ENCODE measurements at places on chromosomes 11 and 22.

DNA sequence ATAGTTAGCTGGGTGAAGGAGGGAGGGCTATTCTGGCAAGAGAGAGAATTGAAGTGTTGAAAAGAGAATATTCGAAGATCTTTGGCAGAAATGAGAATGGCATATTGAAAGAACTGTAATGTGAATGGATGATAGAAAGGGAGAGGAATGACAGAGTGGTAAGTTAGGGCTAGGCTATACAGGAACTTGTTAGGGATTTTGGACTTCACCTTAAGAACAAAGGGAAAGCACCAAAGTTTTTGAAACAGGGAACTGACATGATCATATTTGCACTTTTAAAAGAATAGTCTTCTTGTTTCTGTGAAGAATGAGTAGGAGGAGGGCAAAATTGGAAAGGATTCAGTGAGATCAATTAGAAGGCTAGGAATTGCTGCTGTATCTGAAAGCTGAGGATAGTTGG lies 119.3 kb downstream of the METTL15 start:
- DNase-seq = no peak

DNA sequence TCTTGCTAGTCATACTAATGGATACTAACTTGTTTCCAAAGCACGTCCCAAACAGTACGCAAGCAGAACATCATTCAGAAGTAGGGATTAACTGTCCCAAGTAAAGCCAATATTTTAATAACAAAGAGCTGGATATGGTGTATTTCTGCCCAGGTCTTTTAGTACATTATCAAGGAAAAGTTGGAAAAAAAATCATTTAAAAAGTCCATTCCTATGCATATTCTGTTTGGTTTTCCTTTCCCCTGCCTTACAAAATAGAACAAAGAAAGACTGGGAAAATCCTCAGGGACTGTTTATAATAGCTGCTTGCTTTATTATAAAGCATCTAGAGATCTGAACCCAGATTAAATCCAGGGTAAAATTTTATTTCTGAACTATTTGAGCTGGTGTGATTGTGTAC lies 83.9 kb downstream of the UVRAG start:
- no peak for DNase-seq

- DNase-seq = no peak
These were observed 55.1 kb upstream of the CLDN5 start for GRCh38 chr22:19579115-19579811.

GRCh38 chr11:122242731-122243130 lies 126.7 kb upstream of the BLID start:
- peak; percentile 42 for DNase-seq

DNA sequence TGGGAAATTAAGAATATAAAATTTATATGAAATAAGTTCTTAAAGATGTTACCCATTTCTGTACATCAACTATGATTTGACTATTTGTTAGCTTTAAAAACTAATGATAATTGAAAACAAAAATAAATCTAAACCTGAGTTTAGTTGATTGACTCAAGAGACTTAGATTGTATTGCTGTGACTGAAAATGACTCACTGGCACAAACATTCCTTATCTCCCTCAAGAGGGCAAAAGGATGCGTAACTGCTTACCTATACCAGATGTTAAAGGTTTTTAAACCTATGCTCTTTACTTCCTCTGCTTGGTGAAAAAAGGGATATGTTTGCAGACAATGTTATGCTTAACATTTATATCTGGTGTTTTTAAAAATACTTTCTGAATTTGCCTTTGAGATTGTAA lies 30.3 kb downstream of the ATM start:
- DNase-seq = no peak

GRCh38 chr11:34166806-34167740 lies 61.6 kb downstream of the NAT10 start:
- DNase-seq = no peak

- DNase-seq = no peak
These were observed 783.6 kb downstream of the ETS1 start for GRCh38 chr11:127803755-127804154.

DNA sequence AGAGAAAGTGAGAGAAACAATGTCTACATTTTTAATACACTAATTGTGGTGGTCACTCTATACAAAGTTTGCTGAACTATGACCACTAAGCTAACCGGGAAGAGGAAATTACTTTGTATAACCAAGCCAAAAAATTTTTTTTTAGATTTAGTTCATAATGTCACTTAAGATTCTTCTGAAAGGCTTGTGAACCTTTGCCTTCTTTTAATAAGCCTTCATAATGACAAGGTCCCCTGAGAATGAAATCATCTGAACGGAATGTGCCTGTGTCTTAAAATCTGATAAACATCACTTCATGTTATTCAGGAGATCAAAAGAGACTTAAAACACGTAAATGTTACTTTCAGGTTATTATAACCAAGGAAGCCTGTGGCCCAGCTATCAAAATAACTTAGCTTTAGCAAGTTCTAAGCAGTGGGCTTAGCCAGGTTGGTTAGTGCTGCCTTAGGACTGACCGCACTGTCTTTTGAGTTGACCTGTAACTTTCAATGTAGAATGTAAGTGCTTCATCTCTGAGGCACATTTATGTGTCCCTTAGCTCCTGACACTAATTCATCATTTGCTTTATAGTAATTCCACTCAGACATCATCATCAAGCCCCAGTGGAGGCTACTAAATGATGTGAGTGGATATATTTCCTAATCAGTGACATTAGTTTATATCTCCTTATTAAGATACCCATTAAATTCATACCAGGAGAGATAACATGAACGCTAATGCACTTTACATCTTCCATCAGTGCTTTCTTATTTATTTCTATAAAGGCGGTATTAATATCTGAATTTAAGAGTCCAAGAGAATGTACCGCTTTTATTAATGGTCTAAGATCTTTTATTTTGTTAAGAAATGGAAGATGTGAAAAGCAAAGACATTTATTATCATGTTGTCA lies 122.5 kb downstream of the WNT11 start:
- no peak for DNase-seq

DNA sequence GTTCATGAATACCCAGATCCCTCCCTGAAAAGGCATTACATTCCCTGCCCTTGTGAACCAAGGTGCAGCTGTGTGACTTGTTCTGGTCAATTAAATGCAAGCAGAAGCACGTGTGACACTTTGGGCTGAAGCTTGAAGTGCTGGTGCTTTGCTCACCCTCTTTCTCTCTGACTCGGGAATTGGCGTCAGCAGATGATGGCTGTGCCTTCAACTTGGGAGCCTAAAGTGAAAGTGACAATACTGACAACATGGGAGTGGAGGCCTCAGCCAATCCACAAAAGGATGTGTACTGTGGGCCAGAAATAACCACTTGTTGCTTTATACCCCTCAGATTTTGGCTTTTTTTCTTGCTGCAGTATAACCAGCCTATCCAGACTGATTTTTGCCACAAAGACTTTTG lies 148.3 kb upstream of the THY1 start:
- peak; percentile 46 for DNase-seq

DNA sequence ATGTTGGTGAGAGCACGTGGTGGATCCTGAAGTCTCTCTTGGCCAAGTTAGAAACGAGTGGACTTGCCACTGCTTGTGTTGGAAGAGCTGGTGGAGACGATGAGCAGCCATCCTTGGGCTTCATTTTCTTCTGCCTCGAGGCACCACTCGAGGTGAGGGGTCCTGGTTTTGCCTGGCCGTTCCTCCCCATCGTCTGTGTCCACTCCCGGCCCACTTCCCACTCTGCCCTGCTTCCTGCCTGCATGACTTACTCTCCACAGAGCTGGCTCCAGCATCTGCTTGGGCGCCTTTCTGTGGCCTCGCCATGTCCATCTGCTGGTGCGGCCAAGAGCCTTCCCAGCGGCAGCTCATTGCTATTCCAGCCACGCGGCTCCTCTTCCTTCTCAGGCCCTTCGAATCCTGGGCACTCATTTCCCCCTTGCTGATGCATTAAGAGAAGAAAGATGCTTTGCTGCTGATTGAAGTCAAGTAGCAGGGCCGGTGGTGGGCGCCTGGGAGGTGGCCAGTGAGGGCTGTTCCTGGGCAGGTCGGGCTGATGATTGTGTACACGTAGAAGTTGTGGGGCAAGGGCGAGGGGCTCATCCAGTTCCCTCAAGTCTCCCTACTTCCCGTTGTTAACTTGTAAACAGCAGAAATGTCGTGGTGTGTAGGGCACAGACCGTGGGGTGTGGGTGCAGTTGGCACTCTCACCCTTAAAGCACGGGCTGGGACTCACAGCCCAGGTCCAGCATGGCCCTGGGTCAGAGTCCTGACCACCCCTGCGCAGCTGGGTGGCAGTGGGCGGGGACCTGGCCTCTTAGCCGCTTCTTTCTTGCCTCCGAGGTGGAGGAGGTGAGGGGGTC lies 292.0 kb downstream of the TBC1D22A start:
- DNase-seq = no peak

- DNase-seq = no peak
These were observed 127.0 kb upstream of the SERPIND1 start for GRCh38 chr22:20646906-20647305.

DNA sequence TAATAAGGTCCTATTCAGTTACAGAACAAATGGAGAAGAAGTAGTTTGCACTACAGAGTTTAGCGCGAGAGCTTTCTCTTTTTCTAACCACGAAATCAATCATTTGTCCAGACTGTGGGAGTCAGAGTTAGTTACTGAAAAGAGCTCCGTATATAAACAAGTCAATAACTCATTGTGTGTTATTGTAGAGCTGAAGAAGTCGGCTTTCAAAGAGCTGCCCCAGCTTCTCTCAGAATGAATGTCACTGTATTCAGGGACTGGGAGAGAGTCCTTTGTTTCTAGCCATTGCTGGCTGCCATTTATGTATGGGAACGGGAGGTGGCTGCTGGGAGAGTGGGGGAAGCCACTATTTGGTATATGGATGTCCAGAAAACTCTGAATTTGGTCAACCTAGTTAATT lies 227.8 kb downstream of the DCDC1 start:
- no peak for DNase-seq

GRCh38 chr11:17572359-17572690 lies 25.3 kb downstream of the OTOG start:
- DNase-seq = no peak

DNA sequence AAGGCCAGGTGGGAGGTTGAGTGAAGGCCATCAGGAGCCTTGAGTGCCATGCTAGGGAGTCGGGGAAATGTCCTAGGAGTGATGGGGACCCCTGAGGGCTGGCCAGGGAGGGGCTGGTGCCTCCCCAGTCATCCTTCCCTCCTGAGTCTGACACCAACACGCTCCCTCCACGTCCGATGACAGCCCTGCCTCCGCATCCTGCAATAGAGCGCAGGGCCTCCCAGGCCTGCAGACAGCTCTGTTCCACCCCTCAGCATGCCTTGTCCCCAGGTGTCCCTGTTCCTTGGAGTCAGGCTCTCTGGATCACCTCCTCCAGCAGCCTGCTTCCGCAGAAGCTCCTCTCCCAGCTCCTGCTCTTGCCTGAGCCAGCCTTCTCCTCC lies 3.1 kb downstream of the RAC2 start:
- no peak for DNase-seq

DNA sequence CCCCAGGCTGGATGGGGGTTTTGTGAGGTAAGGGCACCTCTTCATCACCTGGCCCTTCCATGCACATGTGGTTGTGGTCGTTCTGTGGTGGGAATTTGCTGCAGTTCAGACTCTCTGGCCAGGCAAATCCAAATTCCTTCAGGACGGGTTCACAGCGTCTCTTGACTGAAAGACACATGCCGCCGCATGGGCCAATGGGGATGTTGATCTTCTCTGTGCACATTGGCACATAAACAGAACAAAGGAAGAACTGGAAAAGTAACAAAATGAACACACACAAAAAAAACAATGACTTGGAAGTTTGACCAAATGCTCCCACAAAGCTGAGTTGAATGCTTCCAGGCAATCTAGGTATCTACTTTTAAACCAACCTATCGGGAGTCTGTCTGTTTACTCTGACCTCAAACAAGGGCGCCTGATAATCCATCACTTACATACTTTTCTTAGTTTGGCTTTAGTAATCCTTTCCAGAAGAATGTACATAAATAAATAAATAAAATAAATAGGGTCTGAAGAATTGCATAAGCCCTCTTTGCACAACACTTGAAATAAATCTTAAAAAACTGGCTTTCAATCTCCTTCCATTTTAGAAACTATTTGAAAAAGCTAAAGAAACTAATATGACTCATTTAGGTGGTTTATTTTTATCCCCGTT lies 2.8 kb downstream of the FZD4 start:
- no peak for DNase-seq

DNA sequence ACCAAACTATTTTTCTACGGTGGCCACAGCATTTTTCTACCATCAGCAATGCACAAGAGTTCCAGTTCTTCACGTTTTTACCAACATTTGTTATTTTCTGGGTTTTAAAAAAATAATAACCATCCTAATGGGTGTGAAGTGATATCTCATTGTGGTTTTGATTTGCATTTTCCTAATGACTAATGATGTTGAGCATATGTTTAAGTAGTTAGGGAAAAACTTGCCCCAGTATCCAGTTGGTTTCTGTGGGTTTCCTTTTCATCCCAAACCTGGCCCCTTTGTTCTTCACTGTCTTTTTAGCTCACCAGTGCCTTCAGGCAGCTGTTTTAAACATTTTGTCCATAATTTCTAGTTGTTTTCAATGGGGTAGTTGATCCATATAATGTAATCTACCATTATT lies 14.7 kb upstream of the PTS start:
- DNase-seq = peak; percentile 43

- DNase-seq = no peak
These were observed 21.7 kb downstream of the POU2AF1 start for GRCh38 chr11:111357150-111358037.

- DNase-seq = peak; percentile 43
These were observed 85.2 kb upstream of the RTL6 start for GRCh38 chr22:44583061-44583760.

DNA sequence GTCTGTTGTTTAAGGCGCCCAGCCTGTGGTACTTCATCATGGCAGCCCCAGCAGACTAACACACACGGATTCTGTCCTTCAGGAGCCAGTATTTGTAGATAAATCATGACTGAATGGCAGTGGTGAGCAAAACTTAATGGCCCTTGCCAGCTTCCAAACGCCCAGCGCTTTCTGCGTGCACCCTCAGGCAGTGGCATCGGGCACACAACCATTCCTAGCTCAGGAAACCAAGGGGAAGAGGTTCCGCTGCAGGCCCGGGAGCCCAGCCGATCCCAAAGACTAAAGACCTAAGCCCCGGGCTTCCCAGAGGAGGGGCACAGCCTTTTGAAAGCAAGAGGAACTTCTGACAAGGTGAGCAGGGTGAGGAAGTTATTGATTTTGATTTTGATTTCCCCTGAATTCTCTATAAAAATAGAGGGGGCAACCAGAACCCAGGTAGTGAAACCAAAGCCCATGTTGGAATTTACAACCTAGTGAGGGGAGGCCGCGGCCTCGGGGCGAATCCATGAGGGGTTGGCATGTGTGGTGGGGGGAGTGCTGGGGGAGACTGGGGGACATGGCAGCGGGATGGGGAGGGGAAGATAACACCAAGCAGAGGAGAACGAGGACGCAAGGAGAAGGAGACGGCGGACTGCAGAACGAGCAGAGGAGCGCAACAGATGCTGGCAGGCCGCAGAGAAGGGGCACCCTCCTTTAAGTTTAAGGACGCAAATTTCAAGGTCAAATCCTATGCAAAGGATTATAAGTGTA lies 79.9 kb upstream of the SEPTIN5 start:
- DNase-seq = no peak
